ENCODE measurements at places on chromosomes 11 and 22. TPM values are rescaled to one million over a fixed set of nuclear protein-coding genes. Genes with fewer than 3 reads are reported as not detected.
A peak's percentile ranks its signal among the peaks of the same experiment; 100 is the strongest.

- peaks cover 46% of the 10 kb centered on the region for H3K4me1 ChIP-seq
- peak overlapping the region; percentile 87 for H3K4me3 ChIP-seq
- DNase-seq, result no peak
- H3K27ac ChIP-seq, result peak overlapping the region; percentile 84
These were observed 1.2 kb upstream of the MRGPRF start for GRCh38 chr11:69014084-69014851.

OR2AG2 gene
- 0.28 TPM for total RNA-seq

- no peak overlapping the region for H3K27ac ChIP-seq
- no peaks in the 10 kb centered on the region for H3K4me1 ChIP-seq
- H3K36me3 ChIP-seq, result no peaks in the 10 kb centered on the region
These were observed 738.3 kb upstream of the KIRREL3 start for GRCh38 chr11:127738771-127739286.

GRCh38 chr11:77503006-77503405 is 29.1 kb upstream of the PAK1 start:
- no peaks in the 10 kb centered on the region for H3K36me3 ChIP-seq
- DNase-seq, result peak; percentile 30
- H3K27ac ChIP-seq, result no peak overlapping the region
- peaks cover 31% of the 10 kb centered on the region for H3K27me3 ChIP-seq

GRCh38 chr22:19321757-19322156 is 30.2 kb upstream of the CLTCL1 start:
- no peak overlapping the region for H3K27ac ChIP-seq
- no peak overlapping the region for H3K4me3 ChIP-seq
- no peak for DNase-seq
- no peaks in the 10 kb centered on the region for H3K4me1 ChIP-seq
- peaks cover 12% of the 10 kb centered on the region for H3K36me3 ChIP-seq

DNA sequence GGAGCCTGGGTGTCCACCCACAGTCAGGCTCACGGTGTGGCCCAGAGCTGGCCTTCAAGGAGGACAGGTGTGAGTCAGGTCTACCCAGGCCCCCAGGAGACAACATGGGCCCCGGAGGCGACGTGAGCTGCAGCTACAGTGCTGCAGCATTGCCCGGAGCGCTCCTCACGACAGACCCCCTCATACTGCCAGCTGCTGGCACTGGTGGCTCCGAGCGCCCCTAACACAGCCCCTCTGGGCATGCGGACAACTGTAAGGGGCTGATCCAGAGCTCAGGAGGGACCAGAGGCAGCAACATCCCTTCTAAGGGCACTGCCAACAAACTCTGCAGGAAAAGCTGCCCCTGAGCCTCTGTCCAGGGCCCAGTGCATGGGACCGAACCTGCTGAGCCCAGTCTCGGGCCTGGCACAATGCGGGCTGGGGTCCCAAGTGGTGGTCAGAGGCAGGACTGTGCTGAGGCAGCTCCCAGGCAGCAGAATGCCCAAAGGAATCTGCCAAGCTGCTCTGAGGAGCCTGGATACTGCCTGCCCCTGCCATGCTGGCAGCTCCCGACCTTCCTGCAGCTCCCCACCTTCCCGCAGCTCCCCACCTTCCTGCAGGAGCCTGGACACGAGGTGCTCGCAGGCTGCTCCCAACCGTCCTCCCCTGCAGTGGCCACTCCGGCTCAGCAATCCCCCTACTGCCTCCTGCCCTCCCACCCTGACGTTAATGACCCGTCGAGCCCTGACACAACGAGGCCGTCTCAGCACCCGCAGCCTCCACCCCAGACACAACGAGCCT is 15.1 kb downstream of the CHID1 start:
- H3K27ac ChIP-seq, result no peak overlapping the region
- H3K4me3 ChIP-seq, result no peak overlapping the region
- no peaks in the 10 kb centered on the region for H3K4me1 ChIP-seq
- H3K27me3 ChIP-seq, result no peaks in the 10 kb centered on the region

- no peak overlapping the region for H3K4me3 ChIP-seq
- no peak for DNase-seq
- H3K27me3 ChIP-seq, result peaks cover 36% of the 10 kb centered on the region
- H3K4me1 ChIP-seq, result peaks cover 19% of the 10 kb centered on the region
- H3K36me3 ChIP-seq, result no peaks in the 10 kb centered on the region
These were observed 142.8 kb downstream of the NECTIN1 start for GRCh38 chr11:119586181-119586580.

DNA sequence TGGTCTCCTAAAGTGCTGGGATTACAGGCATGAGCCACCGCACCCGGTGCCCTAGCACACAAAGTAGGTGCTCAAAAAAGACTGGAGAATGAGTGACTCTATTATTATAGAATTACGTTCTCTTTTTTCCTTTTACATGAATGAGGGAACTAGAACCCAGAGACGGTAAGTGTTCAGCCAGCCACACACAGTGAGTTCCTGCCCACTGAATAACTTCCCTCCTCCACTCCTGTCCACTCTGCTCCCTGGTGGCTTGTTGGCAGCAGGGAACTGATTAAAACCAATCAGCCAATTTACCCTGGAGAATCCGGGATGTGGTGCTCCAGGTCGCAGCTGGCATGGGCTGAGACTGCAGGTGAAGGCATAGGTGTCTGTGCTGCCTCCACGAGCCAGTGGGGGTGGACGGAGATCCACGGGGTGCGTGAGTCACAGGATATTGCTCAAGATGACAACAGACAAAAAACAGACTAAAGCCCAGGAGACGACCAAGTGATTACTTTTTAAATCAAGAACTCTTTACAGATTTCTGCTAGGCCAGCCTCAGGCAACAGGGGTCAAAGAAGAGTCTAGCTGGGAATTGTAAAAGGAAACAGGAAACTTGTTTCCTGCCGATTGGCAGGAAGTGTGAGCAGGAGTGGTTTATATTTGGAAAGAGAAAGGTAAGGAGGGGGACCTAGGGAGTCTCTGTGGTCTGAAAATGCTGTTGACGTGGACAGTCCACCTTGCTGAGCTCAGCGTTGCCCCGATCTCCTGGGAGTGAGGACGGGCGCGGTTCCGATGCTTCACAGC is 95.2 kb upstream of the TP53I11 start:
- peaks cover 27% of the 10 kb centered on the region for H3K27me3 ChIP-seq
- no peaks in the 10 kb centered on the region for H3K36me3 ChIP-seq
- peak; percentile 40 for DNase-seq
- H3K4me3 ChIP-seq, result peak overlapping the region; percentile 50
- H3K27ac ChIP-seq, result peak overlapping the region; percentile 51

DNA sequence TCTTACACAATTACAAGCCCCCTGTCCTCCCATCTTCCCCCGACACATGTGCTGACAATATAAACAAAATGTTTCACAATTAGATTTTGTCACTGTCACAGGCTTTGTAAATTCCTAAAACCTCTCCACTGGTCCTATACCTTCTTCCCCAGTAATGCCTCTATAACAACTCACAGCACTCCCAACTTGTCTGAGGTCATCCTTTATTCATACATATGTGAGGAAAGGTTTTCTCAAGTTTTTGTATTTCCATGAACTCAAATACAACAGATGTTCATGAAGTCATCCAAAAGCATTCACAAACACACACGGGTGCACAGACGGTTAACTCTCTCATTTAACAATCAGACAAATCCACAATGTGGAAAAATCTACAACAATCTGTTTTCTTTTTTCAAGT is 1.9 kb downstream of the OR52H1 start:
- peaks cover 26% of the 10 kb centered on the region for H3K4me1 ChIP-seq
- no peak overlapping the region for H3K27ac ChIP-seq
- no peaks in the 10 kb centered on the region for H3K36me3 ChIP-seq
- H3K27me3 ChIP-seq, result no peaks in the 10 kb centered on the region

DNA sequence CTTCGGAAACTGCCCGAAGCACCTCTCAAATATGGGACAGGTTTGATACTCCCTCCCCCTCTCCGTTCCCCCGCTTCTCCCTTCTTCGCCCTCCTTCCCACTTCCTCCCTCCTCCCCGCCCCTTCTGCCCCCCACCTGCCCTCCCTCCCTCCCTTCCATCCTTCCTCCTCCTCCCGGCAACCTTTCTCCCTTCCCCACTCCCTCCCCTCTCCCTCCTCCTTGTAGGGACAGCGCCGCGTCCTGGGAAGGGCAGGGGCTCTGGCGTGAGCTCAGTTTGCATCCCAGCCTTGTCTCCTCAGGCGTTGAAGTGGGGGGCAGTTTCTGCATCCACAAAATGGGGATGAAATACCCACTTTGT is 6.1 kb upstream of the NFAM1 start:
- H3K27ac ChIP-seq, result no peak overlapping the region
- H3K36me3 ChIP-seq, result no peaks in the 10 kb centered on the region
- H3K27me3 ChIP-seq, result peaks cover 19% of the 10 kb centered on the region
- DNase-seq, result no peak

DNA sequence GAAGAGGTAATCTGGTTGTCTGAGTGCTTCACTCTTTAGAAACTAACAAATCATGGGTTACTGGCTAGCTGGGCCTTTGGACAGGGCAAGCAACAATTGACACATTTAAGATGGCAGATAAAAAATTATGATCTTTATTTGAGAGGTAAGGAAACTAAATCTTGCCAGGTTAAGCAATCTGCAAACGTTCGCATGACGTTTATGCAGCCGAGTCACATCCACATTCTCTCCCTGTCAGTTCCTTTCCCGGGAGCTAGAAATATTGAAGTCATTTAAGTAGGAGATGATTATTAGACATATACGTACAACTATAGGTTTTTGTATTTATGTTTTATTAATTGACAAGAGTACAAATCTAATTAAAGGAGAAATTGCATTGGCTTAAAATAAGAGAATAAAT is 57.4 kb upstream of the RCN1 start:
- H3K4me1 ChIP-seq, result peaks cover 41% of the 10 kb centered on the region
- H3K4me3 ChIP-seq, result peak overlapping the region; percentile 65
- H3K27ac ChIP-seq, result peak overlapping the region; percentile 88
- H3K36me3 ChIP-seq, result peaks cover 5% of the 10 kb centered on the region
- no peak for DNase-seq
- peaks cover 3% of the 10 kb centered on the region for H3K27me3 ChIP-seq

MMP12 gene
- 0.34 TPM for total RNA-seq

DNA sequence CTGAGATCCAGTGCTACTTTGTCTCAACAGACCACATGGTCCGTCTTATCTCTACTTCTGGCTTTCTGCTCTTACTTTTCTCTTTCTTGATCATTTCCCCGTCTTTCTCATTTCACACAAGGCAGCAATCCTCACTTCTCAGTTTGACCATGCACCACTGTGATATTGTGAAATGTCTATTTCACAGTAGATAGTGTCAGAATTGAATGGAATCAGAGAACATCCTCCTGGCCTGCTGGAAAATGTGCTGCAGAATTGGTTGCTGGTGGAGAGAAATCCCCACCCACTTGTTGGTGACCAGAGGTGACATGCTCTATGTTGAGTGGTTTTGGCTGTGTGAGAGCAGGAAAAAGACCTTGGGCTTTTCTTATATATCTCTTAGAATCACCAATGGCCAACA is 57.8 kb upstream of the RCN1 start:
- peak overlapping the region; percentile 88 for H3K27ac ChIP-seq
- H3K27me3 ChIP-seq, result peaks cover 2% of the 10 kb centered on the region

DNA sequence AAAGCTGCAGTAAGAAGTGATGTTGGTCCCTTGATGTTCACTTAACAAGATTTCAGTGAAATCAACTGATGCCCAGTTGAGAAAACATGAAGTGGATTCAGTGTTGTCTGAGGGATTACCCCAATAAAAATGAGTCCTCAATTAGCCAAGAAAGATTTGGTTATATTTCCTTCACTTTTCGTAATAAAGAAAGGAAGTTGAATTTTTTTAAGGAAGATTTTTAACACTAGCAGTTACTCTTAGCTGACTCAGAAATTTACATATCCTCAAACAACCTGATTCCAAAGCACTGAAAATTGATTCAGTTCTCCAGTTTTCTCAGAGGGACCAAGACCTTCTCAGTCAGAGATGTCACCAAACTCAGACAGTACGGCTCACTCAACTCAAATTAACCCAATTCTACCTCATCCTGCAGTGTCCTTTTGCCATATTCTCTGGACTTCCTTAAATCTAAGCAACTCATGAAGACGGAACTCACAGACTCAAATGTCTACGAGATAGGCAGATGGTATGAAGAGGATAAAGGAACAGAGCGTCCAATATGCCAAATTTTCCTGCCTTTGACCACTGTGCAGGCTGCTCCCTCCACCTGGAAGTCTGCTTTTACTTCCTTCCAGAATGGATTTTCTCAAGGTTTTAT is 22.8 kb downstream of the SLC5A4 start:
- no peaks in the 10 kb centered on the region for H3K4me1 ChIP-seq
- no peak overlapping the region for H3K4me3 ChIP-seq
- no peak for DNase-seq

FAM180B gene
- not detected for total RNA-seq

OR51F1 gene
- not detected for total RNA-seq

DNA sequence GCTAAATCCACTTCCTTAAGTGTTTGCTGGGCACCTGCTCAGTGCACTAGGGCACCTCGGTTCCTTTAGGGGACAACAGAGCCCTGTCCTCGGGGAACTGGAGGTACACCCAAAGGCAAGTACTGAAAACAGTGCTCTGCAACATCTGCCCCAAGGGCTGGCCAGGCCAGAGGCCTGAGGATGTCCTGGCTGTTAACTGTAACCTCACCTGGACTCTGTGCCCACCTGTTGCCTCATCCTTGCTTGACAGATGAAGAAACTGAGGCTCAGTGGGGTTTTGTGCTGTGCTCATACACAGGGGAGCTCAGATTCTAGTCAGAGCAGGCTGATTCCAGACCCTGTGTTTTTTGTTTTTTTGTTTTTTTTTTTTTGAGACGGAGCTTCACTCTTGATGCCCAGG is 2.6 kb downstream of the SEC14L4 start:
- no peak for DNase-seq
- no peak overlapping the region for H3K27ac ChIP-seq
- no peak overlapping the region for H3K4me3 ChIP-seq
- no peaks in the 10 kb centered on the region for H3K36me3 ChIP-seq

DNA sequence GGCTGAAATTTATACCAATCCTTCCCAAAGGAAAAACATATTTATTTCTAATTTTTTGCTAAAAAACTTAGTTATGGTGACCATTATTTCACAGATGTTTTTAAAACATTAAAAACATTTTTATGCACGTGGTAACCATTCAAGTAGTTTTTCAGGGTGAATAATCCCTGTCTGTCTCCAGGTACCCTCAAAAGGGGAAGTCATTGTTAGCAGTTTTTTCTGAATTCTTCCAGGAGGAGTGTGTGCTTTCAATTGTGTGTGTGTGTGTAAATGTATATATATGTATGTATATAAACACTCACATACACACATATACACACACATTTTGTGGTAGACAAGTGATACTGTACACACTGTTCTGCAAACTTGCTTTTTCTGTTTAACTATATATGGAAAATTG is 43.9 kb downstream of the MIAT start:
- peaks cover 42% of the 10 kb centered on the region for H3K36me3 ChIP-seq
- peaks cover 22% of the 10 kb centered on the region for H3K4me1 ChIP-seq
- no peak overlapping the region for H3K27ac ChIP-seq
- H3K27me3 ChIP-seq, result no peaks in the 10 kb centered on the region
- no peak overlapping the region for H3K4me3 ChIP-seq

NRXN2 gene
- not detected for total RNA-seq

GRCh38 chr11:128607819-128608218 is 20.5 kb upstream of the ETS1 start:
- H3K27me3 ChIP-seq, result peaks cover 11% of the 10 kb centered on the region
- no peaks in the 10 kb centered on the region for H3K4me1 ChIP-seq
- H3K27ac ChIP-seq, result no peak overlapping the region
- DNase-seq, result no peak
- H3K36me3 ChIP-seq, result no peaks in the 10 kb centered on the region
- H3K4me3 ChIP-seq, result no peak overlapping the region

Measured in HFFc6 (cell line).